ENCODE measurements at places on chromosomes 7 and 10. TPM values are rescaled to one million over a fixed set of nuclear protein-coding genes. Genes with fewer than 3 reads are reported as not detected.

GRCh38 chr7:3551536-3551935 lies 250.5 kb downstream of the SDK1 start:
- no peak for DNase-seq

DNA sequence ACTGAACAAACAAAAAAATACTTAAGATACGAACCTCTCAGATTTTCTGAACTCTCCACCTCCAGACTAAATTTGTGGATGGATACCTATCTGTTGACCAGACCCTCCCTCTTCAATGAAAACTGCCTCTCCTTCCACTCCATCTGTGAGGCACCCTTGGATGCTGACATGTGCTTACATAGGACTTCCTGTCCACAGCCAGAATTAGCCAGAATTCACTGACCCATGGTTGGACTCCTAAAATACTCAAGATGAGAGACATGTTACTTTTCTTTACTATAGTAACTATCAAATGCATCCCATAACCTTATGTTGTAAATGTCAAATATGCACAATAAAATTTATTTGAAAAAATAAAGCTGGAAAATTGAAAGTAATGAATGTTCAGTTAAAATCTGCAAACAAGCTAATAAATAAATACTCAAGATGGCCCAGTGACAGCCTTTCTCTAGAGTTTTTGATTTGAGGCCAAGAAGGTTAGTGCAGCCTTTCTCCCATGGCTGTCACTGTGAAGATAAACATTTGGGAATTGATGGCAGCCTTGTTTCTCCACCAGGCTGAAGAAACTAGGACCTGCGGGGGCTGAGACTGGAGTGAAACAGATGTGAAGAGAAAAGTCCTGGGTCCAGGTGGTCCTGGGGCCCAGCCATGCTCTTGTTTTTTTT lies 287.0 kb downstream of the ZEB1 start:
- no peak for DNase-seq

ZNF716 gene
- not detected for total RNA-seq

DNA sequence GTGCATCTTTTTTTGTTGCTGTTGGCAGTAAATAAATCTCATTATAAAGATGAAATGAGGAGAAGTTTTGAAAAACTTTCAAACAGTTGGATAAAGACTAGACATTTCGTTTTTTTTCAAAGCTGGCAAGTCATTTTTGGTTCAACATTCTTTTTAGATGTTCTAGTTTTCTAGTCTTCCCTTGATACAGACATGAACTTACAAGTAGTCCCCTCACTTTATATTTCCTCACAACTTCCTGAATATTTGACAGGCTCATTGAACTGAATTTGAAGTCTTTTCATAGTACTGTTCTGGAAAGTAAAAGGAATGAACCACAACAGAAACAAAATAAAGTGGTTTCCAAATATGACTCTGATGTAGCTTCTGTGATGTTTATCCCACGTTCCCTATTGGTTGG lies 134.2 kb downstream of the NRCAM start:
- DNase-seq: no peak

GRCh38 chr10:15027741-15028140 lies 16.0 kb upstream of the OLAH start:
- DNase-seq: no peak

GRCh38 chr7:157625973-157626742 lies 289.4 kb downstream of the DNAJB6 start:
- no peak for DNase-seq

DNA sequence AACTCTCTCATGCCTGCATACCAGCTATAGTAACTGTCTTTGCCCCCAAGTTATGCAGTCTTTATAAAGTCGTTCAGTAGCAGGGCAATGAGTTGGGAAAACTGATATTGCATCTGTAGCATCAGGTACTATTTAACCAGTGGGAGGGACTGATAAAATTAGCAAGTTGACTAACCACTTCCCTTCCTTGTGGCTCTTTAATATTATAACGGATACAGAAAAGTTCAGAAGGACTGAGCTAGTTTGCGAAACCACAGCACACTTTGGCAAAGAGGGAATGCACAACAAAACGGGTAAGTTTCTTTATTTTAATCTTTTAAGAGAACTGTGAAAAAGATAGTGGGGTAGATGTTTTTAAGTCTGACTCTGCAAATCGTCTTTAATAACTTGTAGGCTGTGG lies 205.3 kb upstream of the HDAC9 start:
- no peak for DNase-seq

APBB1IP gene
- 2.5 TPM for total RNA-seq

AVPI1 gene
- 6.3 TPM for total RNA-seq

RSPH10B gene
- not detected for total RNA-seq

DNA sequence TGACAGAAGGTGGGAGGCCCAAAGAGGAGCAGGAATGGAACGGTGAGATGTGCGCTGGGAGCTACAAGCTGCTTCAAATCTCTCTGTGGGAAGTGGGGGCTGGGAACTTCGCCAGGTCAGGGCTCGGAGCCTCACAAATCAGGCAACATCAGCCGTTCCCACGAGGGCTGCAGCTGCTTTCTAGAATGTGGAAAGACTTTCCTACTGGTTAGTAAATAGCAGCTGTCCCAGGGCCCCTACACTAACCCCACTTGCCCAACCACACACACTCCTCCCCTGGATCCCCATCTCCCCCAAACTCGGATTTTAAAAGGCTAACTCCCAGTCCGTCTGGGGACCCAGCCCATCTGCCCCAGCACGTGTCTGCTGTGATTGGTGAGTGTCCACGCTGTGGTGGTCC lies 40.6 kb upstream of the PITRM1 start:
- no peak for DNase-seq

MARCHF5 gene
- total RNA-seq: 32.1 TPM

- no peak for DNase-seq
Observed at GRCh38 chr7:6480323-6480660, 32.5 kb upstream of the DAGLB start.

- no peak for DNase-seq
Observed at GRCh38 chr7:128137181-128137580, 103.9 kb upstream of the LEP start.

DNA sequence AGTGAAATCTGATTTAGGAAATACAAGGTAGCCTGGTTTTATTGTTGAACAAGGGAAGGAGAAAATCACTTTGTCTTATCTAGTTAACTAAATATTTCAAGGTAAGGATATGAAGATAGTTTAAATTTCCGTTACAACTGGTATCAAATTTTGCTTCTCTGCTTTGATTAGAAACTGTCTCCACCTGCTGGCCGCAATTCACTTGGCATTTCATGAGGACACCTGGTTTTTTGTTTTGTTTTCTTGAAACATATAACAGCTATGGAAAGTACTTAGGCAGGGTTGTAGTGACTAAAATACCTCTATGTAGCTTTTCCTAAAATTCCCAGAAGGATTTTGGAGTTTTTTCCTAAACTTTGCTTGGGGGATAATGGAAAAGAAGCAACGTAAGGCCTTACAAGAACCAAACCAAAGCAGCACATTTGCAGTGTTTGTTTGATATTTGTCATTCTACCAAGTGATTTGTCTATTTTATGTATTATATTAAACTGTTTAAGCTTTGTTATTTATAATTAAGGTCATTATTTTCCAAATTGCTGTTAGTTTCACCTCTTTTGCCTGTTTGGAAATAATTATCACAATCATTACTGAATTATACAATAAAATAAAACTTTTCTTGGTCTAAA lies 73.6 kb downstream of the AHCYL2 start:
- no peak for DNase-seq

FKBP14 gene
- total RNA-seq: 13.8 TPM

LBX1 gene
- 0.13 TPM for total RNA-seq

DNA sequence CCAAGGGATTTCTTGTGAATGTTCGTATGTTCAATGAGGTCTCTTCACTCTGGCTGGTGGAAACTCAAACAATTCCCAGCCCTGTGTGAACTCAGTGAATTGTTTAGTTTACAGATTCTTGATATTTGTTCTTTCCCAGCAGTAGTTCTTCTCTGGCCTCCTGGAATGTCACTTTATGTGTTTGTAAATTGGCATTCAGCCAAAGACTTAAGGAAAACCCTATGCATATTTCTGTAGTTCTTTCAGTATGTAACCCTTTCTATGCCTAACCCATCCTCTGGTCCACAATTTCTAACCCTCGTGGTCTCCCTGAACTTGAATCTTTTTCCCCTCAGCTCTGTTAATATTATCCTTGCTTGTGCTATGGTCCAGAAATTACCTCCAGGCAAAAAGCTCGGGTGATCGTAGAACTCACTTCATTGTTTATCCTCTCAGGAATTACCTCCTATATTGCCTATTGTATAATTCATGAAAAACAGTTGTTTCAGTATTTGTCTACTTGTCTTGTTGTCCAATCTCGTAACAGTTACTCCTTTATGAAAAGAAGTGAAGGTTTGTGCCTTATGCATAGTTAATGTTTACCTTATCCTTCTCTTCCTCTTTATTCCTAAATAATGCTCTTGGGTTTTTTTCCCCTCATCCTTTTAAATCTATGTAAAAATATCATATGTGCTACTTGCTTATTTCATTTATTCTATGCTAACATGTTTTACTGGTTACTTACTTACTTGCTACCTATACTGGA lies 23.7 kb upstream of the AGR3 start:
- DNase-seq: no peak

DNA sequence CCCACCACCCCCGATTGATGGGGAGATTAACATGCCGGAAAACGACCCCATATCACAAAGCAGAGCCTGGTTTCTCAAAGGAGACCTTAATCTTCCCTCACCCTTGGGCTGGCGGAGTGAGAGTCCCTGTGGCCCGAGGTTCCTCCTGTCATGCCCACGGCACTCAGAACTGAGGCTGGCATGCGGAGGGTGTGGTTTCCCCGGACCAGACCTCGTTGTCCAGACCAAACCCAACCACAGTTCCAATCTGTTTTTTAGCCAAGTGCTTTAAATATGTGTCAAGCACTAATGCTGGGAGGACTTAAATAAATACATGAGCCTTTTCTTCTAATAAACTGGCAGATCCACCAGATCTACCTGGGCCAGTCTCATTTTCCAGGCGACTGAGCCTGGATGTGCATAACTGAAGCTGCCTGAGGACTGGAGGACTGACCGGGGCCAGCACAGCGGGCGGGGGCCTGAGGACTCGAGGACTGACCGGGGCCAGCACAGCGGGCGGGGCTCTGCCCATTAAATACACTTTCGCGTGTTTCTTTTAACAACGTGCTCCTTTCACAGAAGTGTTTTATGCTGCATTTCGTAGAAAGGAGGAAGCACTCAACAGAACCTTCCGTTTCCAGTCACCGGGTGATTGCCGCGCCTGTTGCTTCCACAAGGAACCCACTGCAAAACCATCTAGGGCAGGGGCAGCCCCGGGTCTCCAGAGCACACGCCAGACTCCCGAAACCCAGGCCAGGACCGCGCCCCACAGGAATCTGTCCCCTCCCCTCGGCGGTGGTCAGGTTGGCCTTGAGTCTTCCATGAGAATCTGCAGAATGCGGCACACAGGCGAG lies 334.6 kb downstream of the PTPRN2 start:
- peak; percentile 61 for DNase-seq

HKDC1 gene
- not detected for total RNA-seq

DNA sequence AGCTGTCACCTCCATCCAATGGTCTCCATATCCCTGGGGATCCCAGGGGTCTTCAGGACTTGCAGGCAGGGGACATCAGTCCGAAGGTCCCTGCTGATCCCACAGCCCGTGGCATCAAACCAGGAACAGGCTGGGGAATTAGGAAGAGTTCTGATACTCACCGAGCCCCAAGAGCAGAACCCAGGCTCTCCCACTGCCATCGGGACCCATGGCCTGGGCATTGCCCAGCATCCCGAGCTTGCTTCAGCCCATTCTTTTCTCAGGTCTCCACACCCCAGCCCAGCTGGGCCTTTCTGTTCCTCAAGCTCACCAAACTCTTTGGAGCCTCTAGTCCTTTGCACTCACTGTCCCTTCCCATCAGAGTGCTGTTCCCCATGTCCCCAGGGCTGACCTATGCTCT lies 280.9 kb downstream of the GRID1 start:
- DNase-seq: peak; percentile 71

GRCh38 chr10:61763778-61764177 lies 101.0 kb downstream of the CABCOCO1 start:
- no peak for DNase-seq

Measured in cardiac septum (tissue), 1 donor.